ENCODE measurements at places on chromosomes 3 and 15. TPM values are rescaled to one million over a fixed set of nuclear protein-coding genes. Genes with fewer than 3 reads are reported as not detected.

Gene CFAP161
- total RNA-seq, result not detected

Gene FSIP1
- total RNA-seq, result 1.1 TPM

Gene ATP13A4
- 6.1 TPM for total RNA-seq

Gene SIDT1
- total RNA-seq, result 44.7 TPM

Gene OIP5
- total RNA-seq, result 13.1 TPM

Gene SERINC4
- total RNA-seq, result 0.31 TPM

DNA sequence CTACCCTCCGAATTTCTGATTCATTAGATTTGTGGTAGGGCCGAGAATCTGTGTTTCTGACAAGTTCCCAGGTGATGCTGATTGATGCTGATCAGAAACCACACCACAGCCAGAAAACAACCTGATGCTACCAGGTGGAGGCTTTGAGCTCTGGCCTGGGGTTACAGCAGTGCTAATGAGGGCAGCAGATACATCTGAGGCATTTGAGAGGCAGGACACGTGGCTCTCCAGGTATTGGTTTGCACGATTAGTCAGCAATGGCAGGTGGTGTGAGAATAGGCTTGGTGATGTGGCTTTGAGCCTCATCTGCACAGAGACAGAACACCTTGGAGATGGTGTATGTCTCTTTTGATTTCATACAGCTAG is 78.8 kb upstream of the THBS1 start:
- DNase-seq, result no peak

DNA sequence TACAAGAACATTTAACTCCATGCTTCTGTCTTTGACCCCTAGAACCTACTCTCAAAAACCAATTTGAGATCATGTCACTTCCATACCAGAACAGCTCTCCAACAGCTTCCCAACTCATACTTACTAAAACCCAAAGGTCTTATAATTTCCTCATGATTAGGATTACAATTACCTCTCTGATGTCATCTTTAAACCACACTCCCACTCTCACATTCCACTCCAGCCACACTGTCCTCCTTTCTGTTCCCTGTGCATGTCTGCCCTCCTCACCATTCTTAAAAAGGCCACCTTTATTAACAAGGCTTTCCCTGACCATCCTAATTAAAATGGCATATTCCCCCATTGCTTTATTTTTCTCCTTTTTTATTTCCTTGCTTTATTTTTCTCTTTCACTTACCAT is 18.9 kb downstream of the PHC3 start:
- DNase-seq, result no peak

DNA sequence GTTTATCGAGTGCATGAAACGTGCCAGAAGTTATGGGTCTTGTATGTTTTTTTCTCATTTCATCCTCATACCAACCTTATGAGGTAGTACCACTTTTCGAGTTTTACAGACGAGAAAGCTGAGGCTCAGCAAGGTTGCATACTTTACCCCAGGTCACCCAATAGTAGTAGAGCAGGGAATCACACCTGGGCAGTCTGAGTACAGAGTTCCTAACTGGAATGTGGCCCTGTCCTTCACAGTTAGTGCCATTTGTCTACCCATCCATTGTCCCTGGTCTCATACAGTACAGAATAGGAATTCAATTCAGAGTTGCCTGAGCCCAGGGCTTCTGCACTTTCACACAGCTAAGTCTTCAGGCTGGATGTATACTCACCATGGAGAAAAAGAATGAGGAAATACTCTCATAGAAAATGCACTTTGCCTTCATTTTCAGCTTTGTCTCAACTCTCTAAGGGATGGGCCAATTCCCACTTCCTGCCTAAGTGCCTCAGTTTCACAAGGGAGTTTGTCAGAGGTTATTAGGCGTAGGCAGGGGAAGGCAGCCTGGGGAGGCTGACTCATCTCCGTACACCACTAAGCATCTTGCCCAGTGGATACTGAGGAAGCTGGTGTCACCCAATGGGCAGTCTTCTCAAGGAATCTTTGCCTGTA is 93.2 kb downstream of the TMEM212 start:
- no peak for DNase-seq

DNA sequence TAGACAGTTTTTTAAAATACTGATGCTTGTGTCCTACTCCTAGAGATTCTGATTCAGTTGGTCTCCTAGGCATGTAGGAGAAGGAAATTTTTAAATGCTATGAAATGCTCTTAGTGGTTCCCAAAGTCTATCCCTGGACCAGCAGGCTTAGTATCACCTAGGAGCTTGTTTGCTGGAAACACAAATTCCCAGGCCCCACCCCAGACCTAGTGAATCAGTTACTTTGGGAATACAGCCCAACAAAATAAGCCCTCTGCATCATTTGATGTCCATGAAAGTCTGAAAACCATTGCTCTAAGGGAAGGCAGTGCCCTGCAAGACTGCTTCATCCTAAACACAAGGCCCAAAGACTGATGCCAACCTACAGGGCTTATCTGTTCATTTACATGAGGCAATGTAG is 36.3 kb downstream of the CCNL1 start:
- no peak for DNase-seq

DNA sequence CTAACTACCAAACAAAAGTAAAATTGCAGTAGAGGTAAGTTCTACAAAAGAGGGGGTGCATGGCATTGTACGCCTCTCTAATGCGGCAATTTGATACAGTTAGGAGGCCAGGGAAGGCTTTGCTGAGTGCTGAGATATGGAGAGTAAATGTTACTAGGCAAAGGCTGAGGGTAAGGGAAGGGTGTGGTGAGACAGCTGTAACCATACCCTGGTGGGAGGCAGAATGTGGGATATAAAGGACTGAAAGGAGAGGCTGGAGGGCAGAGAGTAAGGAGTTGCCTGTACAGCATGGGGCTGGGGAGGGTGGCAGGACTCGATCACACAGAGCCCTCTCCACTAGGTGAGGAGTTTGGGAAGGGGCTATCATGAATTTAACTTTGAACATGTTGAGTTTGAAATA is 106.3 kb downstream of the PDCD6IP start:
- no peak for DNase-seq

DNA sequence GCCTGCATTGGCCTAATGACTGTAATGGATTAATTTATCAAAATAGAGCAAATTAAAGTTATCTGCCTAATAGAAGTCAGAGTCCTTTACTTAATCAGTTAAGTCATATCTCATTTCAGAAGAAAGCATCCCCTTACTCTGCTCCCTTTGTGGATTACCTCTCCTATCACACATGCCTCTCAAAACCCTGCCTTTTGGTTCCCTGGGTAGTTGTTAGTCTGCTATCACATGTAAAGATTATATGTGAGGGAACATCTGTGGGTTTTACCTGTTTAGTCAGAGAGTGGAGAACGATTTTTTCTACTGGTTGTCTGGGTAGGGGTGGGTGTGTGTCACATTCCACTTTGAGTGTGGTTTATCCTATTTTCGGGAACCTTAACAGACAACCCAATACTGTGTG is 16.4 kb downstream of the UBE2E2 start:
- DNase-seq, result no peak

DNA sequence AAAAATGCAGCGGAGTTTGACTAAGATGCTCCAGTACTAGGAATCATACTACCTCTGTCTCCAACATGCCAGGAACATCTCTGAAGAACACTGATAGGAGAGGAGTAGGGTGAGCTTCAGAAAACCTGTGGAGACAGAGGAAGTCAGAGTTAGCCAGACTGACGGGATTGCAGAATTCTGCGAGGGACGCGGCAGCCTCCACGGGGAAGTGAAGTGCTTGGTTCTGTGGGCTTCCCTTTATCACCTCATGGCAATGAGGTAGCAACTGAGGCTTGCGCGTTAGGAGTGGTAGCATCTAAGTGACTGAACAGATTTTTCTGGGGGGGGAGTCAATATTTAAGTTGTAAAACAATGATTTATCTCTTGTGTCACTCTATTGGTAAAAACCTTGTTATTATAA is 226.3 kb downstream of the MCTP2 start:
- DNase-seq, result no peak

- DNase-seq, result no peak
Measured at GRCh38 chr15:63104727-63105126, 16.9 kb upstream of the LACTB start.

DNA sequence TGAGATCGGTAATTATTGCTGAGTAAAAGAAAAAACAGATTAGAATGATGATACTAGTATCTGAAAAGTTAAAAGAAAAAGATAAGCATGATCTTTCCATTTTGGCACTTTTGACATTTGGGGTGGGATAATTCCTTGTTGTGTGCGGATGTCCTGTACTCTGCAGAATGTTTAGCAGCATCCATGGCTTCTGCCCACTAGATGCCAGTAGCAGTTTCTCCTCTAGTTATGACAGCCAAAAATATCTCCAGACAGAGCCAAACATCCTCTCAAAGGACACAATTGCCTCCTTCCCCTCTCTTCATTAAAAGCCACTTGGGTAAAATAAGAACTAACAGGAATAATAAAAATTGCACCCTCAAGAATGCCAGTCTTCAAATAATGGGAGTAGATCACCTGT is 468.8 kb upstream of the GRM7 start:
- DNase-seq, result no peak

GRCh38 chr3:43753741-43754715 is 63.3 kb downstream of the ABHD5 start:
- no peak for DNase-seq
